ENCODE measurements at places on chromosomes 11 and 22.

- no peak for DNase-seq
Measured at GRCh38 chr22:46043816-46044620, 67.1 kb upstream of the WNT7B start.

DNA sequence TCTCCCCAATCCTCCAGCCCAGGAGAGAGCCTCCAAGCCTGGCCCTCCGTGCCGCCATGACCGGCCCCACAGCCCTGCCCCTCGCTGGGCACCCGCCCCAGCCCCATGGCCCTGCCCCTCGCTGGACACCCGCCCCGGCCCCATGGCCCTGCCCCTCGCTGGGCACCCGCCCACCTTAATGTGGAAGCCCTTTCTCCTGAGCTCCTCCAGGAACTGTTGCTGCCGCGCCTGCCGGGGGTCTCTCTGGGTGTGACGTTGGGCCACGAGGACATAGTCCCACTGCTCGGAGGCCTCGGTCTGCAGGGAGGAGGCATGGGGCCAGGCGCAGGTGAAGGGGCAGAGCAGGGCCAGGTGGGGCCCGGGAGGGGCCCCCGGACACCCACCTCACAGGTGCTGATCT is 8.2 kb downstream of the ANO9 start:
- DNase-seq, result no peak

- no peak for DNase-seq
Measured at GRCh38 chr11:30257058-30257457, 26.2 kb downstream of the FSHB start.

- DNase-seq, result no peak
Measured at GRCh38 chr11:33830903-33831648, 56.8 kb upstream of the FBXO3 start.

DNA sequence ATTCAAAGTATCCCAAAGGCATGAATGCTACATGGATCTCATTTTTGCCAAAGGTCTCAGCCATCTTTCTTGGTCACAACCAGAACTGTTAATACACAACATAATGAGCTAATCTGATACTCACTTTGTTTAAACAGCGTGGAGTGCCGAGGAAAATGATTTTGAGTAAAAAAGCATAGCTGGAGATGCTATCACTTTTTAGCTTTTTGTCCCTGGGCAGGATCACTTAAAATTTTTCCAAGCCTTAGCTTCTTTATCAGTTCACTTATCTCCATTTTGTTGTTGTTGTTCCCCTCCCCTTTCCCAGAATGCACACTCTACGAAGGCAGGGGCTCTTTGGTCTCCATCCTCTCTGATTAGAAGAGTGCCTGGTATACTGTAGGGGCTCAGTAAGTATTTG is 229.3 kb upstream of the NARS2 start:
- no peak for DNase-seq

- no peak for DNase-seq
Measured at GRCh38 chr22:23840026-23840425, 1.2 kb upstream of the DERL3 start.

DNA sequence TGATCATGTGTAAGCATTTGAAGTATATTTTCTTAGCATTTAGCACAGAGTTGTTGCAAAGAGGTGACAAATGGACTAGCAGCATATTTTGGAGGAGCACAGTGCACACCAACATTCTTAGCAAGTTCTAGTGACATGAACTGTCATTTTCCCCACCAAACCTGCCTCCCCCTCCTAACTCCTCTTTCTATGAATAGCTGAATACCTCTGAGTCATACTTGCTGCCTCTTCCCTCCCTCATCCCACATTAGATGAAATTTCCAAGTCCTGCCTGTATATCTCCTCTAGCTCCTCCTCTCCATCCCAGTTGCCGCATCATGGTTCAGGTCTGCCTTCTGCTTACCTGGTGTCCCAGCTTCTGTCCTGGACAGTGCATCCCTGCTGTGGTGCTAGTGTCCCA is 7.2 kb downstream of the OSBP2 start:
- no peak for DNase-seq

DNA sequence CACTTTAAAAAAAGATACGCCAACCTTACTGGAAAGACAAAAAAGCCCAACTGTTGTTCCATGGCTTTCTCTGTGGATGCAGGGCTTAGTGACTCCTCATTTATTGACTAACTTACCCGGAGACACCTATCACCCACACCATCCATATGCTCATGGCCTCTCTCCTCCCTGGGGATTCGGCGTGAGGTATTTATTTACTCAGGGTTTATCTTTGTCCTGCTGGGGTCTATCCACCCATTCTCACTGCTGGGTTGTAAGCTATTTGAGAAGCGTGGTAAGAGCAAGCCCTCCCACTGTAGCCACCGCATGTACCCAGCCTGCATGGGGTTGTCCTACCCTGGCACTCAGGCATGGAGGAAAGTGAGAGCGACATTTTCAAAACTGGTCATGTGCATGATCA is 93.6 kb downstream of the NELL1 start:
- DNase-seq, result no peak

DNA sequence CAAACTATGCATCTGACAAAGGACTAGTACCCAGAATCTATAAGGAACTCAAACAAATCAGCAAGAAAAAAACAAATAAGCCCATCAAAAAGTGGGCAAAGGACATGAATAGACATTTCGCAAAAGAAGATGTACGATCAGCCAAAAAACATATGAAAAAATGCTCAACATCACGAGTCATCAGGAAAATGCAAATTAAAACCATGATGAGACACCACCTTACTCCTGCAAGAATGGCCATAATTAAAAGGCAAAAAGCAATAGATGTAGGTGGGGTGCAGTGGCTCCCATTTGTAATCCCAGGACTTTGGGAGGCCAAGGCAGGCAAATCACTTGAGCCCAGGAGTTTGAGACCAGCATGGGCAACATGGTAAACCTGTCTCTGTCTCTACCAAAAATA is 10.4 kb upstream of the OR10V1 start:
- DNase-seq, result no peak

- no peak for DNase-seq
Measured at GRCh38 chr11:131687291-131688047, 317.1 kb downstream of the NTM start.

DNA sequence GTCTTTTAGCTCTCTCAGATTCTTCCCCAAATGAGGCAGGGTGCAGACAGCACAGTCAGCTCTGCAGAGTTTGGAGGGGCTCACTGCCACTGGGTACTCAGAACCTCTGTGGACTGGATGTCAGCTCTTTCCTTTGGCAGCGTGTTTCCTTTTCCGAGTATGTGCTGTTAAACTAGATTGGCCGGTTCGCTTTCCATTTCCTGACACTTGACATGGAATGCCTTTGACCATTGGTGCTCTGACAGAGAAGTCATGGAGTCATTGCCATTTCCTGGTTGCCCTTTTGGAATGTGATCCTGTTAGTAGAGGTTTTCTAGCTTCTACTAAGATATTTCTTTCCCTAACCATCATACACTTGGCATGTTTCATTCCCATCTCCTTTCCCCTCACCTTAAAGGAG is 86.7 kb downstream of the SWAP70 start:
- no peak for DNase-seq

All from forelimb muscle (tissue), 1 donor.